Hair follicular keratinocyte (primary cell): ENCODE measurements at places on chromosomes 5 and 9. TPM values are rescaled to one million over a fixed set of nuclear protein-coding genes. Genes with fewer than 3 reads are reported as not detected.

The ECSCR gene
- not detected in 2 replicates for total RNA-seq

The FYB1 gene
- 0.08 and 0.80 TPM in 2 replicates for total RNA-seq

The BAAT gene
- total RNA-seq, result not detected in 2 replicates

The CTSV gene
- total RNA-seq, result 26.3 and 29.9 TPM in 2 replicates

The PHYHD1 gene
- 3.2 and 7.5 TPM in 2 replicates for total RNA-seq

The HEMGN gene
- total RNA-seq, result not detected in 2 replicates

The TLX3 gene
- 0.23 TPM in 1 of 2 replicates, not detected in the other for total RNA-seq

The TRIM14 gene
- total RNA-seq, result 12.0 and 15.5 TPM in 2 replicates

The SH3RF2 gene
- 25.8 and 32.2 TPM in 2 replicates for total RNA-seq

The TBC1D2 gene
- total RNA-seq, result 51.4 and 61.2 TPM in 2 replicates

The WDR31 gene
- total RNA-seq, result 0.27 and 0.86 TPM in 2 replicates

The DMRT3 gene
- total RNA-seq, result not detected in 2 replicates

The PPP3R2 gene
- total RNA-seq, result not detected in 2 replicates

The ZDHHC12 gene
- total RNA-seq, result 93.0 and 161 TPM in 2 replicates

The OR1L1 gene
- not detected in 2 replicates for total RNA-seq

The SLIT3 gene
- total RNA-seq, result 1.3 and 13.8 TPM in 2 replicates

The FCN2 gene
- not detected in 2 replicates for total RNA-seq

The ENTREP1 gene
- total RNA-seq, result 0.08 and 0.19 TPM in 2 replicates

The MYO10 gene
- 41.3 and 52.7 TPM in 2 replicates for total RNA-seq

The DCTN4 gene
- total RNA-seq, result 31.8 and 40.4 TPM in 2 replicates

The PRDM9 gene
- not detected in 2 replicates for total RNA-seq

The COL15A1 gene
- not detected in 2 replicates for total RNA-seq

The GPX3 gene
- 14.9 and 39.9 TPM in 2 replicates for total RNA-seq

The SLC24A2 gene
- total RNA-seq, result not detected in 2 replicates

The ENG gene
- total RNA-seq, result 6.2 and 9.6 TPM in 2 replicates

The CCDC180 gene
- 0.39 and 1.8 TPM in 2 replicates for total RNA-seq

The ABCA2 gene
- 0.95 and 5.2 TPM in 2 replicates for total RNA-seq

The SPINK7 gene
- 0.47 TPM in 1 of 2 replicates, not detected in the other for total RNA-seq

The GALT gene
- 24.7 and 39.3 TPM in 2 replicates for total RNA-seq

The SIT1 gene
- total RNA-seq, result not detected in 2 replicates

The FAM151B gene
- 0.19 and 1.2 TPM in 2 replicates for total RNA-seq

The RARS1 gene
- 85.8 and 121 TPM in 2 replicates for total RNA-seq

The IFNK gene
- 2.2 and 4.3 TPM in 2 replicates for total RNA-seq

The NUTM2F gene
- not detected in 2 replicates for total RNA-seq

The SEMA4D gene
- 0.16 and 1.6 TPM in 2 replicates for total RNA-seq

The PHF24 gene
- 0.27 and 0.62 TPM in 2 replicates for total RNA-seq

The ARL14EPL gene
- total RNA-seq, result not detected in 2 replicates

The SPATA31A3 gene
- total RNA-seq, result not detected in 2 replicates

The DBN1 gene
- 106 and 126 TPM in 2 replicates for total RNA-seq

The OSMR gene
- total RNA-seq, result 27.3 and 42.9 TPM in 2 replicates

The LRRC70 gene
- not detected in 2 replicates for total RNA-seq

The CEL gene
- total RNA-seq, result 0.08 and 1.2 TPM in 2 replicates

The NRG2 gene
- total RNA-seq, result 0.08 and 1.2 TPM in 2 replicates

The XRCC4 gene
- total RNA-seq, result 9.1 and 18.1 TPM in 2 replicates

The PCDHGA11 gene
- 0.84 and 0.94 TPM in 2 replicates for total RNA-seq

The BRINP1 gene
- total RNA-seq, result 0.47 TPM in 1 of 2 replicates, not detected in the other

The UBE2R2 gene
- total RNA-seq, result 14.0 and 17.5 TPM in 2 replicates

The CD14 gene
- 0.08 and 0.76 TPM in 2 replicates for total RNA-seq

The TOMM5 gene
- total RNA-seq, result 131 and 194 TPM in 2 replicates

The PLPPR1 gene
- total RNA-seq, result not detected in 2 replicates

The PCDHAC2 gene
- total RNA-seq, result 1.1 and 1.3 TPM in 2 replicates

The LCN9 gene
- total RNA-seq, result not detected in 2 replicates

The PLAC8L1 gene
- 0.23 TPM in 1 of 2 replicates, not detected in the other for total RNA-seq

The FAM169A gene
- total RNA-seq, result 19.4 and 22.3 TPM in 2 replicates

The SPINK9 gene
- total RNA-seq, result not detected in 2 replicates

The C9orf50 gene
- not detected in 2 replicates for total RNA-seq

The SHLD3 gene
- 1.8 and 3.6 TPM in 2 replicates for total RNA-seq

The DNAH5 gene
- total RNA-seq, result 0.23 and 0.38 TPM in 2 replicates
